ENCODE measurements at places on chromosomes 11 and 22.

GRCh38 chr11:77176996-77177395 is 49.0 kb downstream of the MYO7A start:
- DNase-seq, result no peak

- no peak for DNase-seq
Observed at GRCh38 chr22:21443735-21444421, 23.3 kb upstream of the TMEM191C start.

DNA sequence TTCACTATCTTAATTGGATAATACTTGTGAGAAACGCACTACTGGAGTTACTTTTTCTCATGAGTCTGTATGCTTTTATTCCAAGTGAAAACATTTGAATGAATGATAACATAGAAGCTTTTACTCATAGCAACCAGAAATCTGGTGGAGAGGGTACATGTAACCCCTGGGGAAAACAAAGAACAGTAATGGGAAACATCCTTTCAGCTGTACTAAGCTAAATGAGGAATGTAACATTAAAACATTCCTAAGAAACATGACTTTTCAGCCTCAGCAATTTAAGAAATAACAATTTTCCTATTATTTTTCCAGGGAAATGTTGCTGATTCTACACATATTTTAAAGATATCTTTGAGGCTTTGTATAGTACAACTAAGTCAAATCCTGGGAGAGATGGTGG is 97.2 kb upstream of the CEP126 start:
- DNase-seq, result no peak

DNA sequence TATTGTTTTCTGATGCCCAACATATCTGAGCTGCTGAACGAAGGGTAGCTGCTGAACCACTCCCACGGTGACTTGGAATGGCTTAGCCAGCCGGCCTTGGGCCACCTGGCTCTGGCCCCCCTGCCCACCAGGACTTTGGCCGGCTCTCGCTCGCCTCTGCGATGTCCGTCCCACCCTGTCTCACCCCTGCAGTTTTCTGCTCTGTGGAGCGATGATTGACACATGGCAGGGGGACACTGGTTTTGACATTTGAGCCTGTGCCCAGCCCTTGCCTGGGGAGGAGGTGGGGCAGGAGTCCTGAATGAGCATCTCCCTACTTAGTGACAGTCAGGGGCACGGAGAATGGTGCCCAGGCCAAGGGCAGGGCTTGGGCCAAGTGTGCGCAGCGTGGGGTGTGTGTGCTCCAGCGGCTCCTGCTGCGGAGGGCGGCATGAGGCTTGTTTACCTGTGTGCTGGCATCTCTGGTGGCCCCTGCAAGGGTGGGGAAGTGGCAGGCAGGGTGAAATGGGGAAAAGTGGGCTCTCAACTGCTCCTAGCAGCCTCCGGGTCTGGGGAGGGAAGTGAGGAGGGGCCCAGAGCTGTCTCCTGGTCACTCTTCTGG is 15.7 kb upstream of the CDKN1C start:
- no peak for DNase-seq

GRCh38 chr11:133127741-133128140 is 404.6 kb downstream of the OPCML start:
- DNase-seq, result no peak

DNA sequence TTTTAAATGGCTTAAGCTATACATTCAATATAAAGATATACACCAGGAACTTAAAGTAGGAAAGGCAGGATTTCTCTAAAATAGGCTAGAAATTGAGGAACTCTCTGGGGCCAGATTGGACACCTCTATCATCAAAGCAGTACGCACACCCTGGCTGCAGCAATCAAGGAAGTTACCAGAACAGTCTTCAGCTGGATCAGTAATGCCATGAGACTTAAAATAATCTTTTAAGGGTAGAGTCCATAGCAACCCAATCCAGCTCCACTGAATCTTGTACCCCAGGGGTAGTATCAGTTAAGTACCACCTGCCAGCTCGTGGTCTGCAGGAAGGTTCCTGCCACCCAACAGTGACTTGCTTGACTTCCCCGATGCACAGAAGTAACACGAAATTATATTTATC is 3.0 kb downstream of the RDX start:
- no peak for DNase-seq

GRCh38 chr22:37920126-37920525 is 14.0 kb downstream of the MICALL1 start:
- no peak for DNase-seq

Measured in anterior cingulate cortex (tissue), 58 donors.